ENCODE measurements at places on chromosomes 7 and 10.

- no peak for DNase-seq
These were observed 34.4 kb upstream of the ADCYAP1R1 start for GRCh38 chr7:31017721-31018120.

DNA sequence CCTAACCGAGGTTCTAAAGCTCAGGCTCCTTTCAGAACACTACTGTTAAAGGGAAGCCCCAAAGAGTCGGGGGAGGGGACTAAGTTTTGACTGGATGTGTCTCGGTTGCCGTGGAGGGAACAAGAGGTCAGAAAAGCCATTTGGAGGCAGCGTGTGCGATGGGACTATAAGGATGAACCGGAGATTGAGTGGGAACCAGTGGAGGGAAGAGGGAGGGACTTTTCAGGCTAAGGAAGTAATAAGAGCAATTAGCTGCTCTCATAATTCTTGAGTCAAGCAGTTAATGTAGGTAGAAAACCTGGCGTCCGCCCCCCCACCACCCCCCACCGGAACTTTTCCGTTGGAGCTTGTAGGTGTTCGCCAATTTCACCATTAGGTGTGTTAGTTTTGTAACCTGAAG is 491 bp upstream of the AKAP9 start:
- no peak for DNase-seq

DNA sequence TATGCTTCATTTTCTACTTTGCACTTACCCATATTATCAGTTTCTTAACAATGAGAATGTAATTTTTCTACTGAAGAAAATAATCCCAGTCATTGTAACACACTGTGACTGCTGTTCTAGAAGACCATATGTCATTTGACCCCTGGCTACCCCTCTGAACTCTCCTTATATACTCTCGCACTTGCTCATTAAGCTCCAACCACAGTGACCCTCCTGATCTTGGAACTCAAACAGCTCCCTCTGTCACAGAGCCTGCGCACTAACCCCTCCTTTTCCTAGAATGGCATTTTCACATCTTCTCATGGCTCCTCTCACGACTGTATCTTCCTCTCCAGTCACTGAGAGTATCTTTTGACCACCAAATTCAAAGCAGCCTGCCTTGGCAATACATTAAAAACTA is 169.7 kb downstream of the CACNA2D1 start:
- no peak for DNase-seq

GRCh38 chr7:100093498-100093897 is 4.7 kb downstream of the COPS6 start:
- DNase-seq: no peak

DNA sequence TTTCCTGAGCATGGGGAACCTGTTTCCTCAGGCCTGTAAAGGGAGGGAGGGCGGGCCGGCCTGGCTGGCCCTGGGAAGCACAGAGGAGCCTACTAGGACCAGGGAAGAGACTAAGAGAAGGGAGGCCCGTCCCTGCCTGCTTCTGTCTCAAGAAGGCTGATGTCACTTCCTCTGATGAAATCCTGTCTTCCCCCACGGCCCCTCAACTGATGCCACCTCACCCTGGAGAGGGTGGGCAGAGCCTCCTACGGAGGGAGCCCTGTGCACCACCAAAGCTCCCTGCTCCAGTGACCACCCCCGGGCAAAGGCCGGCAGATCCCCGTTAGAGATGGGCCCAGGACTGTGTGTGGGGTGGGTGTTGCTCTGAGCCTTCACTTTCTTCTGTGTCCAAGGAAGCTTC is 1.0 kb upstream of the PILRA start:
- no peak for DNase-seq

DNA sequence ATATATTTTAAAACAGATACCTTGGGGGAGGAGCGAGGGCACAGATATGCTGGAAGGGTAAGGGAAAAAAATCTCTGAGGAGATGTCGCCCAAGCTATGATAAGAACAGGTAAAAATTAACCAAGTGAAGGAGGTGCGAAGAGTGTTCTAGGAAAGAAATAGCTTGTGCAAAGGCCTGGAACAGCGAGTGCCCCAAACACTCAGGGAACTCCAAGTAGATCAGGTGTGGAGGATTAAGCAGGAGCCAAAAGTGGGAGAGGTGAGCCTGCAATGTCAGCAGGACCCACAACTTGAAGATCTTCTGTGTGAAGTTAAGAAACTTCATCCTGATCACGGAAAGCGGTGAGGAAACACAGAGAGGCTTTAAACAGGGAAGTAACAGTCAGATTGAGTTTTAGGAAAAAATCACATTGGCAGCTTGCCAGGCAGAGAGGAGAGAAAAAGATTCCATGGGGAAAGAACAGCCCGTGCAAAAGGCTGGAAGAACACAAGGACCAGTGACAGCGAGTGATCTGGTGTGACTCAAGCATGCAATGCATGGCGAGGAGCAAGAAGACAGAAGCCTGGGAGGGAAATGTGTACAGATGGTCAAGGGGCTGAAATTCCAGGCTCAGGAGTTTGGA is 30.7 kb downstream of the FGF8 start:
- DNase-seq: no peak

DNA sequence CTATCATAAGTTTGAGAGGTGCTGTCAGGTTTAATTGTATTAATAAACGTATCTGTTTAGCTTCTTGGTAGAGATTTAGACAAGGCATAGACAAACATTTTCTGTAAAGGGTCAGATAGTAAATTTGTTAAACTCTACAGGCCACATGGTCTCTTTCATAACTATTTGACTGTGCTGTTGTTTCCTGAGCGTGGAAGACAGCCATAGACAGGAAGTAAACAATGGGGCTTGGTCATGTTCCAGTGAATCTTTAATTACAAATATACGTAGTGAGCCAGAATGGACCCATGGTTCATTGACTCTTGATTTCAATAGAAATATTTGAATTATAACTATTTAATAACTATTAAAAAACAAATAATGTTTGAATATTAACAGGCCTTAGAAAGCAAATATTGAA is 451.1 kb downstream of the SH2D4B start:
- DNase-seq: no peak

DNA sequence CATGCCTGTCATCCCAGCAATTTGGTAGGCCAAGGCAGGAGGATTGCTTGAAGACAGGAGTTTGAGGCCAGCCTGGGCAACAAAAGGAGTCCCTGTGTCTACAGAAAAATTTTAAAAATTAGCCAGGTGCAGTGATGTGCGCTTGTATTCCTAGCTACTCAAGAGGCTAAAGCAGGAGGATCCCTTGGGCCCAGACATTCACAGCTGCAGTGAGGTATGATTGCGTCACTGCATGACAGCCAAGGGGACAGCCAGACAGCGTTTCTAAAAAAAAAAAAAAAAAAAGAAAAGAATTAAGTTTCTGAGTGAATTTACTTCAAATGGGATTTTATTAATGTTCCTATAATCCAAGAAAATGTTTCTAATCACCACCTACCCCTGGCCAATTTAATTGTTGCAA is 87.4 kb upstream of the RNF148 start:
- DNase-seq: no peak

DNA sequence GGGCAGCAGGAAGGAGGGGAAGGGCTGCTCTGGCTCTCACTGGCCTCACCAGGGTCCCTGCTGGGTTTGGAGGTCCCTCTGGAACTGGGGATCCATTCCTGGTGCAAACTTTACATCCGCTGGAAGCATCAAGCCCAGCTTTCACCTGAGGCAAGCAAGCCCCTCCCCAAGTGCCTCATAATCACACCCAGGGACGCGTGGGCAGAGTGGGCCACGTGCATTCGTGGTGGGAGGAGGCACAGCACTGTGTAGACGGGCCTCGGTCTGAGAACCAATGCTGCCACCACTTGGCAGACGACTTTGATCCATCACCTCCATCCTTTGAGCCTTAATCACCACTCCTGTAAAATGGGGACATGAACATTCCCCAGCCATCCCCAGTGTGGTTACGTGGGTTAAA is 74.1 kb downstream of the VWA2 start:
- DNase-seq: no peak

Data from activated naive CD8-positive, alpha-beta T cell treated with anti-CD3 and anti-CD28 coated beads, Interleukin-2, amount 50 U/mL, for 16 hours (primary cell).